ENCODE measurements at places on chromosomes 2 and 18.

- DNase-seq, result no peak
Observed at GRCh38 chr18:48050176-48050575, 119.7 kb upstream of the SMAD2 start.

- no peak for DNase-seq
Observed at GRCh38 chr2:197847651-197848401, 43.4 kb downstream of the PLCL1 start.

- DNase-seq, result peak; percentile 83
Observed at GRCh38 chr2:165008730-165009315, 53.5 kb upstream of the SLC38A11 start.

GRCh38 chr2:183487326-183487725 lies 363.1 kb downstream of the NUP35 start:
- no peak for DNase-seq

GRCh38 chr2:86174445-86174844 lies 20.8 kb downstream of the IMMT start:
- no peak for DNase-seq

DNA sequence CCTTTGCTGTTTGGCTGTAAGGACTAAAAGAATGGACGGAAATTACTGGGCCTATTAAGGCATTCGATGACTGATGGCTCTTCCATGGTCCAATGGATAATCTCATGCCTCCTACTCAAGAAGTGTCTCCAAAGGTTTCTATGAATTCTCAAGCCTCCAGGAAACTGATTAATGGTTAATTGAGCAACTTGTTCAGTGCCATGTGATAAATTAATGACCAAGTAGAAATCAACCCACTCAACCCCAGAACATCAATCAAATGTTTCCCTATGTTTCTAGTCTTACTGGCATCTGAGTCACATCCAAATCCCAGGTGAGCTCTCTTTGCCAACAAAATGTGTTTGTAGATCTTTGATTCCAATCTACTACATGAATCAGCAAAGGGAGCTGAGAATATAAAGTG lies 103.6 kb downstream of the NXPH2 start:
- no peak for DNase-seq

DNA sequence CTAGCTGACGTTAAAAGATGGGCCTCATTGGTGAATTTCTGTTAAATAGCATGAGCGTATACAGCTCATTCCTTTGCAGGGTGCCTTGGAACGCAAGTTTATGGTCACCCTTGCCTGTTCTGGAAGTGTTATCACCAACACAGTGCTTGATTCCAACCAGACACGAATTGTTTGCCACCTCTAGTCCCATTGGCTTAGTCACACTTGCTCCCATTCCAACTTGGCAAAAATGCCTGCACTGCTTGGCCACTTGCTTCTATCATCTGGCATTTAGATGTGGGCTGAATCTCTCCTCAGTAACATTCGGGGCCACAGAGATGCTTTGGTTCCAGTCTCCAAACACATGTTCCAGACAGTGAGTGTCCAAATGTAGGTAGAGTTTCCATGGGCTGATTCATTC lies 27.5 kb upstream of the ACVR1 start:
- DNase-seq, result no peak

DNA sequence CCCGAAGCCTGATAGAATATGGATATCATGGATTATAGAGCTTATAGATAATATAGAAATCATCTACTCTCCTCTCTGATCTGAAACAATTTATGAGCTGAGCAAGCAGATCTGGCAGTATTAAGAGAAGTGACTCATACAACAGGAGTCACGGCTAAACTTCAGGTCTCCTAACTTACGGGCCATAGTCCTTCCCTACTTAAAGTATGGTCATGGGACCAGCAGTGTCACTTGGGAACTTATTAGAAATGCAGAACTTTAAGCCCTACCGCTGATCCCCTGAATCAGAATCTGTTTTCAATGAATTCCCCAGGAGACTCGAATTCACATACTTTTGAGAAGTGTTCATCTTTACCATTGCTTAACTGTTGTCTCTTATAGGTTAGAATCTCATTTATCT lies 195.7 kb upstream of the FANCL start:
- peak; percentile 22 for DNase-seq

DNA sequence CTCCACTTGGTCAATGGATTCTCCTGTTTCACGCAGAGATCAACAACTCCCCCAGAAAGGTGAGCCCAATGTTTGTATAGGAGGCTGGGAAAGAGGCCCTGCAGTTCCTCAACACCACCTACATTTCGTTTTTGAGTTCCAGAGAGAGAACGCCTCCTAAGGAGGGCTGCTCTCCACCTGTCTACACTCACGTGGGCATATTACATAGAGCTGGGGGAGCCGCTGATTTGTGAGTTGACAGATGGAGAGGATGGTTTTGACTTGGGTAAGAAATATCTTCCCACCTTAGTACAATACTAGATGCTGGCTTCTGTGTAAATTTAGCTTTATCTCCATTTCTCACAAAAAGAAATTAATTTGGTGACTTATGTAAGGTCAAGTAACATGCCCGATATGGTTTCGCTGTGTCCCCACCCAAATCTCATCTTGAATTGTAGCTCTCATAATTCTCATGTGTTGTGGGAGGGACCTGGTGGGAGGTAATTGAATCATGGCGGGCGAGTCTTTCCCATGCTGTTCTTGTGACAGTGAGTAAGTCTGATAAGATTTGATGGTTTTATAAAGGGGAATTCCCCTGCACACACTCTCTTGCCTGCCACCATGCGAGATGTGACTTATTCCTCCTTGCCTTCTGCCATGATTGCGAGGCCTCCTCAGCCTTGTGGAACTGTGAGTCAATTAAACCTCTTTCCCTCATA lies 274.5 kb upstream of the PXDN start:
- no peak for DNase-seq

GRCh38 chr2:183031911-183032794 lies 6.1 kb downstream of the NCKAP1 start:
- DNase-seq, result no peak

- DNase-seq, result no peak
Observed at GRCh38 chr2:98908931-98909316, 27.1 kb downstream of the CRACDL start.

DNA sequence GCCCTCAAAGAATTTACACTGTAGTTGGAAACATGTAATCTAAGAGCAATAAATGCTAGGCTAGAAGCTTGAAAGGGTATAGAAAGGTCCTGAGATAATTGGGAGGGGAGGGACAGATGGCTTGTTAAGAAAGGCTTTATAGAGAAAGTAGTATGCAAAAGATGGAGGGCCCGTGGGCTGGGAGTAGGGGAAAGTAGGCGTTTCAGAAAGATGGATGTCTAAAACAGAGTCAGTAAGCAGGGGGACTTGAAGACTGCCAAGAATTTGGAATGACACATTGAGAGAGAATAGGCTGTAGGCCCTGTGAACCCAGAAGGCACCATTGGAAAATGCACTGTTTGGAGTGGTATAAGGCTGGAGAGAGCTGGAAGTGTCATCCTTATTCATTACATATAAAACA lies 822 bp downstream of the PSMG2 start:
- DNase-seq, result peak; percentile 44

- peak; percentile 81 for DNase-seq
Observed at GRCh38 chr2:85437488-85438200, 19.1 kb downstream of the SH2D6 start.

DNA sequence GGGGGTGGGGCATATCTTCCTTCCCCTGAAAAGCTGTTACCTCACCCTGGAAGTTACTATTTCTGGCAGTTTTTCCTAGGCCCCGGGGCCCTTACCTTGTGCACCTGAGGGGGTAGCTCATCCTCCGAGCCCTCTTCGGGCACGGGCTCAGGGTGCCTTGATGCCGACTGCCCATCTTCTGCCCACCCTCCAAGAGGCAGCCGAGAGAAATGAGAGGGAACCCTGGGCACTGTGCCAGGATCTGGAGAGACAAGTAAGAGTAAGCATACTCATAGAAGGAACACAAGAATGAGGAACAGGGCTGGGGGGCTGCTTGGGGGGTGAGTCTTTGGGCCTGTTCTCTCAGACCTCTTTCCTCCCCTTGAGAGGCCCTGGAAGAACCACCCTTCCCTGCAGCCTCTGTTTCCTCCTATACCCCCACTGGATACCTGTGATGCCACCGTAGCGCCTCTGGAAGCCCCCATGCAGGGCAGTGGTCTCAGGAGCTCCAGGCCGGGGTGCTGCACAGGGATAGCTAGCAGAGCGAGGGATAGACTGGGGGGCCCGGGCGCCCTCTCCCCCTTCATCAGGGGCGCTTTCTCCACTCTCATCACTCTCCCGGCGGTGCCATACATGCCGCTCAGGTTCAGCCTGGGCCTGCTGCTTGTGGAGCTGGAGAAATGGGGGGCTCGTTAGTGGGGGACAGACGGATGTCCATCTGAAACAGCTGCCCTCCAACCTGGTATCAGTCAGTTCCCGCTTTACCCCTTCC lies 2.1 kb upstream of the ABCB6 start:
- no peak for DNase-seq

DNA sequence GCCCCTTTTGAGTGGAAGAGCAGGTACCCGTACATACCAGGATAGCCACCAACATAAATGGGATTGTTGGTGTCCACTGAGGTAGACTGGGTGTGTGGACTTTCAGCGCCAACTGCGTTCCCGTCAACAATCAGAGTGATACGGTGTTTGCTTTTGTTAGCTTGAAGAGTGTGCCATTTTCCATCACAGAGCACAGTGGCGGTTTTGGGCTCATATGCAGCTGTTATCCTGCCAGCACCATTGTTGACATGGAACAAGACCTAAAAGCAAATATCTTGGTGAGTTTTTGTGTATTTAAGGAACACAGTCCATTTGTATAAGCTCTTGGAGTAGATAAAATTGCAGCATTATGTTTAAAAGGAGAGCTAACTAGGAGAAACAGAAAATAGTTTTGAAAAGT lies 174.5 kb downstream of the LAMA1 start:
- DNase-seq, result no peak

- DNase-seq, result no peak
Observed at GRCh38 chr2:159177957-159178356, 108.5 kb downstream of the WDSUB1 start.

DNA sequence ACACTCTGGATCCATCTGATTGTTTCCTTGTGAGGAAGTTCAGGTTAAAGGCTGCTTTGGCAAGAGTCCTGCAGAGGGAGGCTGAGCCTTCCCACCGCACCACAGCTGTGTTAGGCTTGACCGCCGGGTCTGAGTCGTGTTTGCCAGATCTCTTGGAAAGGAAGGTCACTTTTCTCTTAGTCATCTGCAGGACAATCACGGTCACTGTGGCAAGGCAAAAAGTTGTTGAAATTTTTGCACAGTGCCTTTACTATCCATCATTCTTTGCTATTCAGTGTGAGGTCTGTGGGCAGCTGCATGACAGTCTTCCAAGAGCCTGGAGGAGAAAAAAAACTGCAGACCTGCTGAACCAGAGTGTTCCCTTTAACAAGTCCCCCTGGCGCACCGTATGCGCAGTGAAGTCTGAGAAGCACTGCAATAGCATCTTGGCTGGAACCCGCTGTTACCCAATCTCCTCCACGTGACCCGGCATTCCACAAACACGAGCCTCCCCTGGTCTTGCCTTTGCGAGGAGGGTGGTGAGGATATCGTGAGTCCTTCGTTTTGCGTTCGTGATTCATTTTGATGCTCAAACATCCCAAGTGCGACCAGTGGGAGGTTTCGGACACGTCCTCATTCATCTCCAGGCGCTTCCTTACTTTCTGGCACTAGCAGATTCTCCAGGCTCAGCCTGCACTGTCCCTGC lies 23.0 kb downstream of the BIN1 start:
- DNase-seq, result peak; percentile 34

GRCh38 chr18:48392268-48392667 lies 16.9 kb downstream of the ZBTB7C start:
- no peak for DNase-seq

GRCh38 chr18:8718401-8718913 lies 13.1 kb downstream of the MTCL1 start:
- DNase-seq, result no peak

GRCh38 chr2:53510401-53510800 lies 257.2 kb upstream of the CHAC2 start:
- no peak for DNase-seq

- DNase-seq, result no peak
Observed at GRCh38 chr2:173488861-173489260, 134.2 kb downstream of the CDCA7 start.

- DNase-seq, result peak; percentile 13
Observed at GRCh38 chr2:96207774-96208142, 869 bp downstream of the STARD7 start.

GRCh38 chr2:136468799-136469369 lies 296.5 kb upstream of the THSD7B start:
- no peak for DNase-seq

- no peak for DNase-seq
Observed at GRCh38 chr2:3414133-3414860, 34.8 kb downstream of the TRAPPC12 start.

- DNase-seq, result peak; percentile 54
Observed at GRCh38 chr2:39435741-39436591, 1.1 kb downstream of the MAP4K3 start.

DNA sequence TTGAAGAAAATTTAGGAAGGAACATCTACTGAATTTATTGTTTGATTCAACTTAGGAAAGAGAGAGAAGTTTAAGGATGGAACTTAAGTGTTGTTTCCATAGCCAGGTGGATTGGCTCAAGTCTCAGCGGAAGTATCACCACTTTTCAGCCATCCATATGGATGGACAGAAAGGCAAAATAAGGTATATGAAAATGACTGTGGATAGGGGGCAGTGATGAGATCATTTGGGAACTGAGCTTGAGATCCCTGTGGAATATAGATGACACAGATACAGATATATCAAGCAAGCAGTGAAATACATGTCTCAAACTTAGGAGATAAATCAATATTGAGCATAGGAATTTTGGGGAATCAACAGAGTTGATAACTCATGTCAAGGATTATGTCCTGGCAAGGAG lies 1462.7 kb upstream of the NXPH2 start:
- peak; percentile 26 for DNase-seq

DNA sequence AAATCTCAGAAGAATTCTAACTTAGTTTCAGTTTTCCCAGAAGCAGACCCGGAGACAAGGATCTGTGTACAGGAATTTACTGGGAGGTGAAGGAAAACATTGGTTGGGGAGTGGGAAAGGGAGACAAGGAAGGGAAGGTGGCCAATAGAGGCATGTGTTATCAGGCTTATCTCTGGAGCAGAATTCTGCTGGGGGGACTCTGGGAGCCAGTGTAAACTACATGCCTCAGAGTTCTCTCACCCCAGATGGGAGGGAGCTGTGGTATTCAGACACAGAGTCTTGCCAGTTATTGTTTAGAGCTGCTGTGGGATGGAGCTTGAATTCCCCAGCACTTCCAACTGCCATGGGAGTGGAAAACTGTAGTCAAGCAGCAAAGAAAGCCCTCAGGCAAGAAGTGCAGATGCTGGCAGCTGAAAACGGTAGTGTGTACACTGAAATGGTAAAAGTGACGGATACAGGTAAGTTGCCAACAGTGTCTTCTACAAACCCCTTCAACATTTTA lies 19.0 kb downstream of the DNPEP start:
- DNase-seq, result no peak

- DNase-seq, result no peak
Observed at GRCh38 chr2:146990311-146991054, 854.3 kb upstream of the ACVR2A start.

GRCh38 chr2:229463841-229464346 lies 192.8 kb upstream of the PID1 start:
- DNase-seq, result no peak
